Jurkat, Clone E6-1 (cell line): ENCODE measurements at places on chromosomes 7 and 10.

DNA sequence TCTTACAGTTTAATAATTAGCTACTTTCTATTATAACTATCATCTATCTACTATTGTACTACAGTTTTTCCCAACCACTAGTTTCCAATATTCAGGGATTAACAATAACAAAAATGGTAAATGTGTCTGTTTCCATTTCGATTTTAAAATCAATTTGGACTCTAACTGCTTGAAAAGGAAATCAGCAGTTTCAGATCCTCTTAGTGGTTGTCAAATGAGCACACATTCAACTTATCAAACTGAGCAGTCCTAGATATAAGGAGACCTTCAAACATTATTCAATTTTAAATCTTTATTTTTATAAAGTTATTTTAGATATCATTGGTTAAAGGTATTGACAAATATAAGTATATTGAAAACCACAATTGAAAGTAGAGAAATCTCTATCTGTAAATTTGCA is 46.8 kb upstream of the CD36 start:
- DNase-seq = no peak

GRCh38 chr10:18610517-18610916 is 40.9 kb downstream of the NSUN6 start:
- DNase-seq = no peak

GRCh38 chr7:119720541-119720940 is 552.4 kb upstream of the KCND2 start:
- DNase-seq = no peak

DNA sequence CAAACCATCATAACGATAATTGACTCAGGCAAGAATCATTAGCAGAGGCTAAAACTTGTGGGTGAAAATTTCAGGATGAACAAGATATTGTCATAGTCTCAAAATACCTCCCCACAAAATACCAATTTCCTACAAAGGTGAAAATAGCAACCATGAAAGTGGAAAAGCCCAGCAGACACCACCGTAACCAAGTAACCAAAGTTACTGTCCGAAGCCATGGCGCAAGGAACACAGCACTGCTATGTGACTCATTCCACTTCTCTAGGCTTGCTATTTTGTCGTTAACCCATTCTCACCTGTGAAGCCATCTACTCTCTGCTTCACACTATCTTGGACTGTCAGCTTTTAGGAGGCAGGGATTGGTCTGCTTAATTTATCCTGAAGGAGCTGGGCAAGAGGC is 113.8 kb upstream of the CACUL1 start:
- no peak for DNase-seq

- no peak for DNase-seq
Measured at GRCh38 chr7:47698386-47698785, 116.5 kb upstream of the TNS3 start.

DNA sequence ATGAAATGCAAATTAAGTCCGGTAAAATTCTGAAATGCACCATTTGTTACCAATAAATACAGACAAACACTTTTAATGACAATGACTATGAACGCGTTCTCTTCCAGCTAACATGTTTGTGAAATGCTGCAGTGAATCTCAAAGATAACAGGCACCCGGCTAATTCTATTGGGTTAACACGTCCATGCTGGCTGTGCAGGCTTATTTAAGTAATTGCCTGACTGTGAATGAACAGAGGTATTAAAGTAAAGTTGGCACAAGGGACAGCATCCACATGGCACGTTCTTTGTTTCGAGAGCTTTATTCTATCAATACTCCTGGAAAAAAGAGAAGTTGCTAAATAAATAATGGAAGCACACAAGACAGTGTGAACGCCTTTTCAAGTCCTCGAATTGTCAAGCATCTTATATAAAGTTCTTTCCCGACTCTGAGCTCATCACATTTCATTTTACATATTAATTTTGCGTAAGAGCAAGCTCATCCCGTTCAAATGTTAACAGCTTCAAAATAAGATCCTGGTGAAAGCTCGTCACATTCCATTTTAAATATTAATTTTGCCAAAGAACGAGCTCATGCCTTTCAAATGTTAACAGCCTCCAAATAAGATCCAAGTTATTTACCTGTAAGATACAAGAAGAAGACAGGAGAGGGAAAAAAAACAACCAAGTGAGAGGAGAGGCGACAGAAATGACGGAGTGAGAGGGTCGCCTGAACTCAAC is 111.3 kb upstream of the RHEB start:
- no peak for DNase-seq
